ENCODE measurements at places on chromosomes 5 and 9. TPM values are rescaled to one million over a fixed set of nuclear protein-coding genes. Genes with fewer than 3 reads are reported as not detected.

The VDAC1 gene
- total RNA-seq, result 355 TPM

The TSSK1B gene
- not detected for total RNA-seq

The NTRK2 gene
- not detected for total RNA-seq

The TRUB2 gene
- 23.9 TPM for total RNA-seq

The ALDH1A1 gene
- 736 TPM for total RNA-seq

The ASPN gene
- 2.1 TPM for total RNA-seq

The FOXD4L6 gene
- not detected for total RNA-seq

The OR1J2 gene
- not detected for total RNA-seq

The MARCOL gene
- total RNA-seq, result not detected

The LRRC19 gene
- total RNA-seq, result not detected

The SH3GL2 gene
- not detected for total RNA-seq

The SLC6A3 gene
- total RNA-seq, result not detected

The C5orf52 gene
- total RNA-seq, result not detected

The CYLC2 gene
- not detected for total RNA-seq

The KCNMB1 gene
- total RNA-seq, result not detected

The GFI1B gene
- not detected for total RNA-seq

The LRRTM2 gene
- total RNA-seq, result not detected

The PCDHGA5 gene
- total RNA-seq, result 0.29 TPM

The ANKRD34B gene
- total RNA-seq, result not detected

Measured in myometrial cell (primary cell).